ENCODE measurements at places on chromosomes 2 and 18.

- no peak for DNase-seq
Measured at GRCh38 chr2:237876532-237876931, 17.1 kb downstream of the RAMP1 start.

GRCh38 chr2:9167718-9168657 lies 38.6 kb upstream of the ASAP2 start:
- DNase-seq = no peak

DNA sequence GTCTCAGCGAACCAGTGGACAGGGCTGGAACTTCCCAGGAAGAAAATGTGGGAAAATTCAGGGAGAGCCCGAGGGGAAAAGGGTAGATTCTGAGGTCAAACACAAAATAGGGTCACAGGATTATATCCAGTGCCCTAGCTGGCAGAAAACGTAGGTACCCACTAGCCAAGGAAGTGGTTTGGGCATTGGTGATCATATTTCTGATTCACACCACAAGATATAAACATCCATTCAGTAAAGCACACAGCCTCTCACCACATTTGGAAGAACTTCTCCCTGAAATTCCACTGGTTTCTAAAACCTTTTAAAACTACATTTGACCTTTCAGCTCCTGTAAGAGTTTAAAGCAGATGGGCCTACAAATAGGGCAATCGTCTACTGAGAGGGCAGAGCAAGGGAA lies 186.9 kb downstream of the TTC32 start:
- no peak for DNase-seq

GRCh38 chr2:207091928-207092327 lies 73.8 kb downstream of the KLF7 start:
- no peak for DNase-seq

- peak; percentile 44 for DNase-seq
Measured at GRCh38 chr2:160390544-160391455, 102.8 kb downstream of the RBMS1 start.

GRCh38 chr18:40249390-40250080 lies 1705.5 kb upstream of the PIK3C3 start:
- peak; percentile 0 for DNase-seq
